Suppressor macrophage treated with lipopolysaccharide for 4 hours (primary cell): ENCODE measurements at places on chromosomes 4 and X.

DNA sequence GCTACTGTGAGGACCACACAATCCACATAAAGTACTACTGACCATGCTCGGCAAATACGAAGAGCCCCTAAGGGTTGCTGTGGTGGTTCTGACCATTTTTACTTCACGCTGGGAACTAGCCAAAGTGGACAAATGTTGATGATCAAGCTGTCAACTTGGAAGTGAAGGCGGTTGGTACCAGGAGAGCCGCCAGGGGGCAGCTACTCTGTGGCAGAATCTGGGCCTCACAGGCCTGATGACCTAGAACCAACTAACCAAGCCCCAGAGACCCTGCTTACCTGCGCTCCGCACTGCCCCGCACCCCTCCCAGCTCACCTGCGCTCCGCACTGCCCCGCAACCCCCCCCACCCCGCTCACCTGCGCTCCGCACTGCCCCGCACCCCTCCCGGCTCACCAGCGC lies 5.6 kb downstream of the GAK start:
- no peak for DNase-seq

- no peak for DNase-seq
Measured at GRCh38 chrX:148363471-148364235, 136.8 kb upstream of the AFF2 start.

- no peak for DNase-seq
Measured at GRCh38 chr4:72366601-72367000, 202.4 kb downstream of the ADAMTS3 start.

- DNase-seq: no peak
Measured at GRCh38 chr4:55407119-55407518, 11.4 kb downstream of the TMEM165 start.

- DNase-seq: no peak
Measured at GRCh38 chrX:45154462-45154861, 46.2 kb downstream of the DIPK2B start.

DNA sequence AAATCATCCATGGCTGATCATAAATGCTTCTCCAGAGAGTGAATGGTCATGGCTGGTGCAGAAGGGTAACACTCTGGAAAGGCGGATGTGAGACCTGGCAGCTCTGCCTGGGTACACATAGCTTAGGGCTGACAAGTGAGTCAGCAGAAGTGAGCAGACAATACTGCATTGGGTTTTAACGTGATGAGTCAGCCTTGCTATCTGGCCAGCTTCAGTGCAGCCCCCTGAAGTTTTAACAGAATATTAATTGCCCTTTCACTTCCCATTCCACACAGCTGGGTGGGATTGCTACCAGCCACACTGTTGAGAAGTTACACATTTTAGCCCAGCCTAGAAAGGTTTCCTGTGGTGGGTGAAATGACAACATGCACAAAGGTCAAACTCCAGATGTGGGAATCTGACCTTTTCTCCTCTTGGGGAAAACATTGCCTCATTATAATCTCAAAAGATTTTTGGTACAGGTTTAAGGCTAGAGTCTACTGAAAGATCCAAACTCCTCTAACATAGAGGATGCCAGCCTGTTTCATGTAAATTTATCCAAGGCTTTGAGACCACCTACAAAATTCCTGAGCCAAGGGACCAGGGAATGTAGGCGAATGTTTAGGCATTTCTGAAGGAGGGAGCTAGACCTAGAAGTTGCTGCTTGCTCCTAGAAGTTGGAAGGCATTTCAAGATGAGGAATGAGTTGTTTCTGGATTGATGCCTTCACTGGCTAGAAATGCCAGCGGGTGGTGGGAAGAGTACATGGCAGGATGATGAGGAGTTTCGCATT lies 230.3 kb upstream of the PGRMC2 start:
- DNase-seq: peak; percentile 93

DNA sequence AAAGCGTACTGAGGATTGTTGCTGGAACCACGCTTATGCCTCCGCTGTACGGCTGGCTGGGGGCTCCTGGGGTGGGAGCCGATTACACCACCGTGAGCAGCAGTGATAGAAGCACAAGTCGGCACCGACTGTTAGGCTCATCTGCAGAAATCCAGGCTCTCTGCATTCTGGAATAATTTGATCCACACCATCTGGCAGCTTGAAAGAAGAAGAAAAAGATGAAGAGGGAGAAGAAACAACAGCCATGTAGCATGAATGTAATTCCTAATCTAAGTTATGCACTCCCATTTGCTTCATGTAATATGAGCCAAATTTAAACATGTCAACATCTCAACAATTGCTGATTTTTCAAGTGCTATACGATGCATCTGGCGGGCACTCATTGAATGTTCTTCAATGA lies 84.6 kb upstream of the DHX15 start:
- no peak for DNase-seq

GRCh38 chr4:186643501-186644310 lies 80.0 kb downstream of the FAT1 start:
- no peak for DNase-seq

DNA sequence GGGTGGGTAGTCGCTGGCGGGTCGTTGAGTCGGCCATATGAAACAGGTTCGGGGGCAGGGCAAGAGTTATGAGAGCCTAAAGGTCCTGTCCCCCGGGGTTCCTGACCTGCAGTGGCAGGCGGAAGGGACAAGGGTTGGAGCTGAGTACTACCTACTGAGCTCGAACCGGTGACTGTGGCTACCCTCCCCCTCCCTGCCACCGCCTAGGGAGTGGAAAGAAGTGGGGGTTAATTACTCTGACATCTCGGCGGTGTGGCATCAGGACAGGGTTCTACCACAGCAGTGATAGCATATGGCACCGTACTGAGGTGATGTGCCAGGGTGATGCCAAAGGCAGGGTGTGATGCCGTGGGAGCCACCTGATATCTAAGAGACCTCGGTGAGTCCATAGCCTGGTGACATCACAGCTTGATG lies 307 bp downstream of the ATG4A start:
- no peak for DNase-seq

- DNase-seq: no peak
Measured at GRCh38 chr4:1745697-1746096, 24.4 kb downstream of the TACC3 start.

DNA sequence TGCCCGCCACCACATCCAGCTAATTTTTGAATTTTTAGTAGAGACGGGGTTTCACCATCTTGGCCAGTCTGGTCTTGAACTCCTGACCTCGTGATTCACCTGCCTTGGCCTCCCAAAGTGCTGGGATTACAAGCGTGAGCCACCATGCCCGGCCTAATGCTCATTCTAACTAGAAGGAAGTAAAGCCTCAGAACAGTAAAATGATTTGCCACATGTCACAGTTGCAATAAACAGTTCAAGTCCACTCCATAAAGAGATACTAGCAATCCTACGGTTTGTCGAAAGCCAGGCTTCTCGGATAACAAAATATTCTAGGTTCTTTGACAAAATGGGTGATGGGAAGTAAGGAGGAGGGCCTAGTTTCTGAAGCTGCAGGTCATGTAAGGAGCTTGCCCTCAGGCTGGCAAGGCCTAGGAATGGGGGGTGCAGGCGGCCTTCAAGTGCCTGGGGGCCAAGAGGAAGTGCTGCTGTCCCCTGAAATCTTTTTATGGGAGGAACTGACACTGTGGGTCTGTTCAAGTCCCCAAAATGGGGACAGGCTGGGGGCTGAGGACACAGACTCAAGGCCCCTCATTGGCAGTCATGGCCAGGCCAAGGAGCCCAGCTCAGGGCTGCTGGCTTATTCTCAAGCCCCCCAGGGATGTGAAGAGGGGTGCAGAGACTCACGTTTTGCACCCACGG lies 31.8 kb upstream of the ACSL1 start:
- DNase-seq: no peak

DNA sequence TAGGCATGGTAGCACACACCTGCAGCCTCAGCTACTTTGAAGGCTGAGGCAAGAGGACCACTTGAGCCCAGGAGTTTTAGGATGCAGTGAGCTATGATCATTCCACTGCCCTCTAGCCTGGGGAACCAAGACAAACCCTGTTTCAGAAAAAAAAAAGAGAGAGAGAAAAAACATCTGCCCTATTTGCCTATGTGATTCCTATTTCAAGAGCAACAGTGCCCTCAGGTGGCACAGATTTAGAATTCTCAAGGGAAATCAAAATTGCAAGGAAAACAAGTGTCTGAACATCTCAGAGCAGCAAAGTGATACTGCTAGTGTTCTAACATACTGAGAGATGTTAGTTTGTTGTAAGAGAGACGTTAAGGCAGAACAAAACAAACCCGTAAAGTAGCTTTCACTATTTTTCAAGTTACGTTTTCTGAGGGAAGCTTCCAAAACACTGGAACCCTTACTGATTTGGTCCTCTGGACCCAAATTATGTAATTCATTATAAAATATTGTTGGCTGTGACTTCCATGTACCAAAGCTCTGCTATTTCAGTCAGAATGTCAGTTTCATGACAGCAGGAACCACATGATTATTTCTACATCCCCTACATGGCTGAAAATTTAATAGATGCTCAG lies 7.9 kb downstream of the BDH2 start:
- DNase-seq: peak; percentile 67

DNA sequence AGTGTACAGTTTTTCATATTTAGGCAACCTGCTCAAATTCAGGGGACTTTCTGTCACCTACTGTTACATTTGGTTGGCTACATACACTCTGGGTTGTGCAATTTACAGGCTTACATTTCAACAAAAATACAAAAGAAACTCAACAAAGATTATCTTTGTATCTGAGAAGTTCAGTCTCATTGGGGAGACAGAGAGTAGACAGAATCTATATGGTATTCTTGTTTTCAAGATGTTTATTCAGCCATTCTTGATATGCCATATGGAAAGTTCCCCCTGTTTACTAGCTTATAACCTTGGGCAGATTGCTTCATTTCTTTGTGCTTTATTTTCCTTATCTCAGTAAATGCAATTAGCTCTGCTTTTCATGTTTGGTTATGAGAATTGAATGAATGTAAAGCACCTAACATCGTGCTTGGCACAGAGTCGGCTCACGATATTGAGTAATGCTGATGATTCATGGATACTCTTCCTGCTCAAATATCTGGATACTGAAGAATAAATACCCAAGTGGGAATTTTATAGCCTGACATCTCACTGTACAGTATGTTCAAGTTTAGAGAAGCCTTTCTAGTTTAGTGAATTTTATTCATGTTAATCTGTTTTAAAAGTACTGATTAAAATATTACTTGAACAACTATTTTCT lies 96.5 kb upstream of the PACRGL start:
- DNase-seq: no peak

- no peak for DNase-seq
Measured at GRCh38 chrX:46707274-46707965, 51.5 kb downstream of the SLC9A7 start.

GRCh38 chr4:24896056-24896455 lies 16.8 kb downstream of the CCDC149 start:
- no peak for DNase-seq

DNA sequence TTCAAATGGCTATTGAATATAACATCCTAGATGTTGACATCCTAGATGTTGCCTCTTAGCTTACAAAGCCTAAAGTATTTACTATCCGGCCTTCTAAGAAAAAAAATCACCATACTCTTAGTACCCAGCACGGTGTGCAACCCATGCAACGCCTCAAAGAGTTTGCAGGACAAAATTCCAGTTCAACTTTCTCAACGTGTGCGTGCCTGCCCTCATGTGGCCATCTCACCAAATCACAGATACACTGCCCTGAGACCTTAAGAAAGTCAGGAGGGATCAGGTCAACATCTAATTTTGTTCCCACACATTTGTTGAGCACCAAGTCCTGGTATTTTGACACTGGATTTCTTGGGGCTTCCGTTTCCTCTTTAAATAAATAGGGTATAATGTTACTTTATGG lies 68.3 kb downstream of the CRMP1 start:
- peak; percentile 21 for DNase-seq

- no peak for DNase-seq
Measured at GRCh38 chr4:38449506-38450174, 214.4 kb upstream of the KLF3 start.

DNA sequence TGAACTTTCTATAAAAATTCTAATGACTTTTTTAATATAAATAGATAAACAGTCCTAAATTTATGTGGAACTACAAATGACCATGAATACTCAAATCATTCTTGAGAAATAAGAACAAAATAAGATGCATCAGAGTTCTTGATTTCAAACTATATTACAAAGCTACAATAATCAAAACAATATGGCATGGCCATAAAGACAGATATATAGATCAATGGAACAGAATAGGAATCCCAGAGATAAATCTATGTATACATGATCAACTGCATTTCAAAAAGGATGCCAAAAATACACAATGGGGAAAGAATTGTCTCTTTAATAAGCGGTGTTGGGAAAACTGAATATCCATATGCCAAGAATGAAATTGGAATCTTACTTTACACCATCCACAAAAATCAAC lies 98.4 kb upstream of the IL15 start:
- no peak for DNase-seq

DNA sequence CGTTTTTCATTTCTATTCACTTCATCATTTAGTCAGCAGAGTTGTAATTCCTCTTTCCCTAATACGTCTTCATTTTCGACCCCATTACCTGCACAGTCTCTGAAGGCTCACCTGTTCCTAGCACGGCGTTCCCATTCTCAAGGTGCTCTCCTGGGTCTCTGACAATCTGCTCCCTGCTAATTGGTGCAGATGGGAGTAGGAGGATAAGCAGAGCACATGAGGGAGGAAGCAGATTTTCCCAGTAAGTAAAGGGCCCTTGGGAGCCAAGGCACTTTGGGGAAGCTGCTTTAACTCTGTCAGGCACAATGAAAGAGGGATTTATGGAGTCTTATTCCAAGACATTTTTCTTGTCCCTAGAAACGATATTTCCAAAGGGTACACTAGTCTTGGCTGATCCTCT lies 466.4 kb downstream of the STIM2 start:
- DNase-seq: no peak

GRCh38 chr4:56626963-56627362 lies 54.1 kb downstream of the HOPX start:
- DNase-seq: no peak

GRCh38 chrX:115324194-115324593 lies 34.7 kb downstream of the LUZP4 start:
- no peak for DNase-seq

- no peak for DNase-seq
Measured at GRCh38 chr4:68997040-68997439, 45.4 kb upstream of the UGT2A3 start.
